ENCODE measurements at places on chromosomes 7 and 10.

- no peak for DNase-seq
Observed at GRCh38 chr10:12025591-12025990, 17.0 kb downstream of the UPF2 start.

DNA sequence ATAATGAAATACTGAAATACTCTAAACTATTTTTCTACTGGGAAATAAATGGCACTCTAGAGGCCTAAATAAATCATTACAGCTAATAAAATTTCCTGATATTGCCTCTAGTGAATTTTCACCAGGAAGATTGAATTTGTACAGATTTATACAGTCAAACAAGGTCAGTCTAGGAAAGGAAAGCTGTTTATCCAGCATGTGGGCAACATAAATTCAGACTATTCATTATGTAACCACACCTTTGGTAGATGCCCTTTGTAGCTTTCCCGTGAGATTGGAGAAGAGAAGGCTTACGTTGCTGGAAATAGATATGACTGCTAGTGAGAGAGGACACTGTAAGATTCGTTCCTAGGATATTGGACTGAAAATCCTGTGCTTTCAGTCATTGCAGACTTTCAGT, 35.2 kb upstream of the PNLIP start:
- no peak for DNase-seq

DNA sequence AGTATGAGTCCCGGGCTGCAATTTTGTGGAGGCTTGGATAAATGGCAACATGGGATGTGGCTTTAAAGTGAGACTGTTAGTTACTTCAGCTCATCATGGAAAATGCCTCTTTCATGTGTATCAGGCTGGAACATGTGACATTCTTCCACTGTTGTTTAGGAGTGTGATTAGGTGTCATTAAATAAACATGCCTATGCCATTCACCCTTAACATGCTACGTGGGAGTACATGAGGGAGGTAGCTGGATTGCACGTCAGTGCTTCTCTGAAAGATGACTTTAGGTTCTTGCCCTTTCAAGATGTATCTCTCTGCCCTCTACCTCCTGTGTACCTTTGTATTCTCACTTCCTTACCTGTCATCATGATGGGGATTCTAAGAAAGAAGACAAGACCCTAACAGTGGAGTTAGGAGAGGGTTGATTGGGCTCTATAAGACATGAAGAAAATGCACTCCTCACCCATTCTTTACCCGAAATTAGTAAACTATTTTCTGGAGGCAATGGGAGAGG, 8.9 kb downstream of the AKR1E2 start:
- DNase-seq = no peak

DNA sequence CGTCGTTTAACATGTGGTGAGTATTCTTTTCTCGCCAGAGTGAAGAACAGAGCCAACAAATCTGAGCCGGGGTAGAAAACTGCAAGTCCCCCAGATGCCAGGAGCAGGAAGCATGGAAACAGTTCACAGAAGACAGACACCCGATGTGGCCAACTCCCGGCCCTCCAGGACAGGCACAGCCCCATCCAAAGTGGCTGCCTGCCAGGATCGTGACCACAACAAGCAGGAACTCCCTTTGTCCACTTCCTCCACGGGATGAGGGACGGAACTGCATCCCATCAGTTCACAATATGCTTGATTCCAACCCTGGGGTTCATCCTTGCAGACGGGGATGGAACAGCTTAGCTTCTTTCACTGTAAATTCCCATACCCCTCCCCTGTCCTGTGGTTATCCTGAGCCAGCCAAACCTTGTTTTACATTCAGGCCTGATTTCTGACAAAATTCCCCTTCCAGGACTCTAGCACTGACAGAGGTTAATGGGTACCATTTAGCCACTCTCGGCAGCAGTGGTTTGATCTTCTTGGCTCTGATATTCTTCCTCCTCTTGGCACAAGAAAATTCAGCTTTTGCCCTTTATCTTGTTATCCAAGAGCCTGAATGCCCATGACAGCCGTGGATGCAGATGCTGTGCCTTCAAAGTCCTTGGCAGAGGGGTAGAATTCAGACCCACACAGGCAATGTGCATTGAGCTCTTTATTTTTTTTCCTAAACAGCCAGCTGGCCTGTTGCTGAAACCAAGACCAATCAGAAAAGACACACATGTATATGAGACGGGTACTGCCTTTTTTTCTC, 105.5 kb upstream of the FAM204A start:
- no peak for DNase-seq

- no peak for DNase-seq
Observed at GRCh38 chr7:412313-412710, 107.3 kb downstream of the PDGFA start.

- DNase-seq = no peak
Observed at GRCh38 chr10:46232084-46232483, 54.7 kb upstream of the ANTXRL start.

DNA sequence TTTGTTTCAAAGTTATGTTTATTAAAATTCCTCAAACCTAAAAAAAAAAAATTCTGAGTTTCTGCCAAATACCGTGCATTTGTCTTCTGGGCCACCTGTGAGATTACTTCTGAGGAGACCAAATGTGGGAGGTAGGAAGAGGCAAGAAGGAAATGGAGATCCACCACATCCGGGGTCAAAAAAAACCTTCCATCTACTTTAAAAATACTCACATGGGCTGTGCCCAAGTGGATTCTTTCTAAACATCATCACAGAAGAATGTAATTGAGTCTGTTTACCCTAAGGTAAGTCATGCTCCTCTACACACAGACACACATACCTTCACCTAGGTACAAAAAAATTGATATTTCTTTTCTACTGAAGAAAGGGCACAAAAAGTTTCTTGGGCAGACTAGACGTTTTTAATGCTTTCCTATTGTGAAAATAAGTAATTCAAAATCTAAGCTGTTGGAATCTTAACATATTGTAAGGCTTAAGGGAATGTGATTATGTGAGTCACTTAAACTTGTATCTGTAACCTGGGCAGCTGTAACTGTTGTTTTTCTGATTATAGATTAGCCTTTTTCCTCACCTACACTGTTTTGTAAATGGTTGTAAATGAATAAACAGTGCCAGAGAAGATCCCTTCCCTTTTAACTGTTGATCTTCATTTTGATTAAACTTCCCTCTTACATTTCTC, 19.1 kb upstream of the SPOCK2 start:
- no peak for DNase-seq

GRCh38 chr10:11118686-11119085, 101.0 kb downstream of the CELF2 start:
- DNase-seq = no peak

GRCh38 chr7:24883622-24884013, 96.4 kb downstream of the OSBPL3 start:
- DNase-seq = no peak

- DNase-seq = no peak
Observed at GRCh38 chr7:39826166-39826565, 123.9 kb upstream of the CDK13 start.

DNA sequence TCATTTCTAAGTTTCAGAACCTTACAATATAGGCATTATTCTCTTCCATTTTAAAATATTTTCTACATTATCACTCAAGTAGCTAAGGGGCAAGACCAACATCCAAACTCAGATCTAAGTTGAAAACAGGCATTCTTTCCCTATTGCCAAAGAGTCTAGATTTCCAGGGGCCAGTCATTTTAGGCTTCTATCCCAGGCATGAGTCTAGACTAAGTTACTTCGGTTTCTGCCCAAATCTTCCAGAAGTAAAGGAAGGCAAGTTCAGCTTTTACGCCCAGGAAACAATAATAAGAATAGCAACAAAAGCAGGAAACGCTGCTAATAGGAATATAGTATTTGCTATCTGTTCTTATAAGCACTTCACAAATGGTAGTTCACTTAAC, 189.9 kb downstream of the DGKI start:
- DNase-seq = no peak

- peak; percentile 48 for DNase-seq
Observed at GRCh38 chr7:30479202-30480120, 877 bp upstream of the NOD1 start.

GRCh38 chr10:24006741-24007140, 202.2 kb upstream of the KIAA1217 start:
- DNase-seq = no peak

GRCh38 chr10:102727037-102727818, 12.8 kb downstream of the SFXN2 start:
- peak; percentile 7 for DNase-seq

DNA sequence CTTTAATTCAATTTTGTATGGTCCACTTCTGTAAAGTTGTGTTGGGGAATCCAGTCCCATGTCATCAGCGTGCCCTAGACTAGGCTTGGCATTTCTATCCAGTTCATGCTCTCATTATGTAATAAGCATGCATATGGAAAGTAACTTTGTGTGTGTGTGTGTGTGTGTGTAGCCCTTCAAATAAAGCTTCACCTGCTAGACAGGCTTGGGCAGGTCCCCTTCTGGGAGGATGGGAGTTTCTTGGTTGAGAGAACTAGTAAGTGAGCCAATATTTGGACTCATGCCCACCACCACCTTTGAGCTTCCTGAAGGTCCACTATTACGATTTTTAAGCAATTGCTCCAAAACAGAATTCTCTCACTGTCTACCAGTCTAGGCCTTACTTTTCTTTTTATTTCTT, 6.9 kb downstream of the BZW2 start:
- DNase-seq = no peak

GRCh38 chr7:50756180-50756579, 26.5 kb downstream of the GRB10 start:
- DNase-seq = no peak

DNA sequence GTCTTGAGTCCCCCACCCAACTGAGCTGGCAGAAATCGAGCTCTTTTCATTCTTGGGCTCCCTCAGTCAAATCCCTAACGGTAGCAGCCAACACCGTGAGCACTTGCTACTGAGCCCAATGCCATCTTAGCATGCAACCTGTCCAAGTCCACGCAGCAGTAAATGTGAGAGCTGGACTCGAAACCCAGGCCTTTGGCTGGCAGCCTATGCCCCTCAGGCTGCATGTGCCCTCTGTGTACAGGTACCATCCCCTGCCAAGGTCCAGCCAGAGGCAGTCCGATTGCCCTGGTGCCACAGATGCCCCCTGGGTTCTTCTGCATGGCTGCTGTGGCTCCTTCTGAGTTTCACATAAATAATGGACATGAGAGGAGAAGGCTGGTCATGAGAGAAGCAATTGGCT, 1.2 kb upstream of the TMEM273 start:
- DNase-seq = no peak

GRCh38 chr7:67671006-67671548, 674.4 kb downstream of the TYW1 start:
- no peak for DNase-seq

DNA sequence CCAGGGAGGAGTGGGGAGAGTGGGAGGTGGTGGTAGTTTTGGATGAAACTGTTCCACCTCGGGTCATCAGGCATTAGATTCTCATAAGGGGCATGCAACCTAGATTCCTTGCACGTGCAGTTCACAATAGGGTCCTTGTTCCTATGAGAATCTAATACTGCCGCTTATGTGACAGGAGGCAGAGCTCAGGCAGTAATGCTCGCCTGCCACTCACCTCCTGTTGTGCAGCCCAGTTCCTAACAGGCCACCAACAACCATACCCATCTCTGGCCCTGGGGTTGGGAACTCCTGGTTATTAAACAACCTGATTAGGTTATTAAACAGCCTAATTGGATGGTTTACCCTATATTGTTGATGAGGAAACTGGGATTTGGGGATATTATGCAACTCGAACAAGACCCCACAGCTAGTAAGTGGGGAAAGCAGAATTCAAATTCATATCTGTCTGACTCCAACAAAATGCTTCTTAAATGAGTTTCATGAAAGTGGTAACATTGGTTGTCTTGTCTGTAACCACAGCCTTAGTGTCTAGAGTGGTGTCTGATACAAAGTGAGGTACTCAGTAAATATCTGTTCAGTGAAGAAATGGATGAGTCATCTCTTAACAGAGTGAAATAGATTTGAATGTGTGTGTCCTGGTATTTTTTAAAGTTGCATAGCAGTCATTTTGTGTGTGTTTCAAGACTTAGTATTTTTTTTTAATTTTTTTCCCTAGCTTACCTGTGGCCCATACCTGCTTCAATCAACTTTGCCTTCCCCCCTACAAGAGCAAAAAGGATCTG, 101.6 kb downstream of the HECTD2 start:
- DNase-seq = no peak

DNA sequence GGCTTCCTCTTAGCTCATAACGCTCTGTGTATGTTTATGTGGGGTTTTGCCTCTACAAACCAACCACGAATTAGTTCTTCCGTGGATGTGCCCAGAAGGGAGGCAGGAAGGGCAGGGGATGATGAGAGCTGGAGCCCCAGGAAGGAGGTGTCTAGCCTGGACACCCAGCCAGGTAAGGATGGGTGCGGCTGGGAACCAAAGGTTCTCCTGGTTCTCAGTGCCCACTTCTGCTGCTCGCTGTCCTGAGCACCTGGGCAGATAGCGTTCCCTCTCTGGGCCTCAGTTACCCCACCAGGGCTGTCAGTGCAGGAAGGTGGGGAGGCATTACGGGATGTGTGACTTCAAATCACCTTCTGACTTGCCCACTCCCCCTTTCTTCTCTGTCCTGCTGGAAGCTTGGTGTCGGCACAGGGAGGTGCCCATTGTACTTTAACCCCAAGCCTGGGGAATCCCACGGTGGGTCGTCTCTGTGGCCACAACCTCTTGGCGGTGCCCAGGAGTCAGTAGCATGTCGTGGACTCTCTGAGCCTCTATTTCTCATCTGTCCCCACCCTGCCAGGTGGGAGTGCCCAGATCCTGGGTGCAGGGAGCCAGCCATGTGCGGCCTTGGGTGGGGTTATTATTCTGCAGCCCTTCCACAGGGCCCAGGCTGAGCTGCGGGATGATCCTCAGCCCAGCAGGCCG, 18.7 kb upstream of the PCBD1 start:
- no peak for DNase-seq

DNA sequence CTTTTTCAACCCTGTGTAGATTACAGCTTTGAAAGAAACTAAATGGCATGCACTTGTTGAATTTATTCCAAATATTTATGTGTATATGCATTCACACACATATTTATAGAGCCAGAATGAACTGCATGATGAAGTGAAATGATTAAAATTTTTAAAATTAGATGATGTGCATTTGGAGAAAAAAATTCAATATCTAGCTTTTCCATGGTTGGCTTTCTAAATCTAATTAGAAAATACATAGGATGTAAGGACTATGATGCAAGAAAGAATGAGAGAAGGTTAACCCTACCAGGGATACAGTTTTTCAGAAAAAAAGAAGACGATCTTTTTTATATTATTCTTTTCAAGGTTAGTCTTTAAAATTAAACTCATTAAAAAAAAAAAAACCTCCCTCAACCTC, 204.5 kb downstream of the TRIL start:
- DNase-seq = no peak

GRCh38 chr7:80054356-80054755, 80.3 kb upstream of the GNAI1 start:
- no peak for DNase-seq

DNA sequence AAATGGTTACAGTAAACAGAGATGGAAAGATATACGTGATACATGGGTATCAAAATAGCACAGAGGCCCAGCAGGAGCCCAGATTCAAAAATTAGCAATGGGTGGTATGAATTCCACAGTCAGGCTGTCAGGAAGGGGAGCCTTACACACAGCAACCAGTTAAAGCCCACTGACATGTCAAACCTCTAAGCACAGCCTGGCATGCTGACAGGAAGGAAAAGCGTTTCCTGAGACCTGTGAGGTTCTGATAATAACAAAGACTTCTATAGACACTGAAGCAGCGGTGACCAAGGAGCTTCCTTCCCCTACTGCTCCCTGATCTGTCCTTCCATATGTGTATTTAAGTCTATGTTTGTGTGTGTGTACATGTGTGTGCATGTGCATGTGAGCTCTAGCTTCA, 89.9 kb downstream of the PHYHIPL start:
- DNase-seq = no peak

GRCh38 chr7:5143106-5143505, 46.9 kb upstream of the WIPI2 start:
- peak; percentile 56 for DNase-seq

Measured in activated T-cell treated with anti-CD3 and anti-CD28 coated beads, Interleukin-2, amount 50 U/mL, for 24 hours (primary cell).